ENCODE measurements at places on chromosomes 3 and 15.
A peak's percentile ranks its signal among the peaks of the same experiment; 100 is the strongest.

- no peak for DNase-seq
Measured at GRCh38 chr3:147881933-147882332, 472.8 kb downstream of the ZIC1 start.

GRCh38 chr15:88563638-88564037 is 17.2 kb upstream of the DET1 start:
- DNase-seq: no peak

DNA sequence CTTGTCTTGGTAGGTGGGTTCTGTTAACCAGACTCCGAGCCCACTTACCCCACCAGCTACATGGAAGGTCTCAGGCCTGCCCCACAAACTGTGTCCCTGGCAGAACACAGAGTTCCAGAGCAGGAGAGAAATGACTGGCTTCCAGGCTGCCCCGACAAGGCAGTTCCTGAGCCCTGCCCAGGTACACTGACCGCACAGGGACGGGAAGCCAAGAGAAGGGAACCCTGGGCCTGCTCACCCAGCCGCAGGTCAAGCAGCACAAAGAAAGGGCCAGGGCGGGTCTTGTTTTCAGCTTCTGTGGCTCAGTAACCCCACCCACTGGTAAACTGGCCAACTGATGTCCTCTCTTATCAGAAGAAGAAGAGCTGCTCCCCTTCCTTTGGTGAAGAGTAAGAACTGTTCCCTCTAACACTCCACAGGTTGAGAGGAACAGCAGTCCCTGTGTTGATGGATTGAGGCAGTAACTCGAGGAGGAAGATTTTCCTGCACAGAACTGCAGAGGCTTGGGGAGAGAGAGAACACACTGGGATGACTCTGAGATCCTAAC is 68.4 kb downstream of the CRTC3 start:
- DNase-seq: no peak

DNA sequence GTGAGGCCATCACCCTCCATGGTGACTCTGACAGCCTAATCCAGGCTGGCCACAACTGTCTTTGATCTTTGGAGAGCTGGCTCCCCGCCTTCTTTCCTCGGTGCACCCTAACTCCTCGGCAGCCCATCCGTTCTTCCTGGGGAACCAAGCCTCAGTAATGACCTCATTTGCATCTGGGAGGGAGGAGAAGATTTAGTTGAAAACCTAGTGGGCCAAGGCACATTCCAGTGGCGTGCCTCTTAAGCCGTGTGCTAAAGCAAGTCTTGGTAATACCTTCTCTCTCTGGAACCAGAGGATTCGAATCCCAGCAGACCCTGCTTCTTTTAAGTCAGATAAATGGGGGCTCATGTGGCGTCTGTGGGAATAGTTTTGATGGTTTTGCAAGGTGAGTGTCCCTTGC is 233.1 kb downstream of the EBLN2 start:
- DNase-seq: no peak

- no peak for DNase-seq
Measured at GRCh38 chr3:47592066-47592795, 13.6 kb upstream of the CSPG5 start.

DNA sequence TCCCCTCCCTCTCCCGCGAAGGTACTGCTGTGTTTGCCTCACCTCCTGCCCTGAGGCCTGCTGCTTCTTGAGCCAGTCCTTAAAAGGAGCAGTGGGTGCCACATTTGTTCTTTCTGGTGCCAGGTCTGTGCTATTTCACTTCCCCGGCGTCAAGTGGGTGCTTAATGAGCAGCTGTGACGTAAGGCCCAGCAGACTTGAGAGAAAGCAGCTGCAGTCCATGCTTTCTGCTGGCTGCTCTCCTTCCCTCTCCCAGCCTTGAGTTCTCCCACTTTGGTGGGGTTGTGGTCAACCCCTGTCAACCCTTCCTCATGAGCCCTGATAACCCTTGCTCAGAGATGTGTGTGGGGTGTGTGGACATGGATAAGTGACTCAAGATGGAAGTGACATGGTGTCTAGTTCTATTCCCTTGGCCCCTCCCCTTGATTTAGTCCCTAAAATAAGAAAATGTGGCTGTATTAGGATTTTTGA is 6.9 kb downstream of the INAFM2 start:
- DNase-seq: peak; percentile 73

DNA sequence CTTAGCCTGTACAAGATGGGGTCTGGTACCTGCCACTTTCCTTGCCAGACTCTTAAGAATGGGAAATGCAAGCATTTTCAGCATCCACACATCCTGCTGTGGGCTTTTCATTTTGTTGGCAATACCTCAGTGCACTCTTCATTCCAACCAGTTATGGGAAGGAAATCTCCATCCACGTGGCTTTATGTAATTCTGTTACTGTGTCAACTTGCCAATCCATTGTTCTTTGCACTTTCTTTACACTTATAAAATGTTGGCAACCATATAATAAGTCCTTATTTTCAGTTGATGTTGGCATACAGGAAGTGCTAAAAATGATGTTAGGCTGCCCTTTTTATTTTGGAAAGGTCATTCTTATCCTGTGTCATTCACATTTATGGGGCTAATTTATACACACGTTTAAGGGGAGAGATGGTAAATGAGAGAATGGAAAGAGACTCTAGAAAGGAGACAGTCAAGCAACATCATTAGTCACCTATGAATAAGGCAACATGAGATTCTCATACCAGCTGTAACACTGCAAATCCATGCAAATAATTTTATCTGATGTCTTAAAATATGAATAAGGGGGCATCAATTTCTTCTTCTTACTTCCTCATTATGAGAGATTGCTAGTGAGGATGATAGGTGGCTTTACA is 238.7 kb downstream of the CHST2 start:
- peak; percentile 24 for DNase-seq

DNA sequence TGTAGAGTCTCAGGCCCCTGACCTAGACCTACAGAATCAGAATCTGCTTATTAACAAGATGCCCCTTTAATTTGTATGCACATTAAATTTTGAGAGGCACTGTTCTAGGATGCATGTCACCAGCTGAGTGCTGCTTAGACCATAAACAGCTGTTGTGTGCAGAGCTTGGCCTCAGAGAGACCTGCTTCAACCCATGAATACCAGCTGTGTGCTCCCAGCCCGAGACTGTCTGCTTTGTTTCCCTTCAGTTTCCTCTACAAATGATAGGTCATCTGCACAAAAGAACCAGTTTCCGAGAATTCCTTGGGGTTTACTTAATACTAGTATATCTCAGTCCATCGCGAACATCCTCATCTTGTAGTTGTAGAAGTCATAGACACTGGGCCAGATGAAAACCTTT is 158.5 kb upstream of the PFN2 start:
- no peak for DNase-seq

DNA sequence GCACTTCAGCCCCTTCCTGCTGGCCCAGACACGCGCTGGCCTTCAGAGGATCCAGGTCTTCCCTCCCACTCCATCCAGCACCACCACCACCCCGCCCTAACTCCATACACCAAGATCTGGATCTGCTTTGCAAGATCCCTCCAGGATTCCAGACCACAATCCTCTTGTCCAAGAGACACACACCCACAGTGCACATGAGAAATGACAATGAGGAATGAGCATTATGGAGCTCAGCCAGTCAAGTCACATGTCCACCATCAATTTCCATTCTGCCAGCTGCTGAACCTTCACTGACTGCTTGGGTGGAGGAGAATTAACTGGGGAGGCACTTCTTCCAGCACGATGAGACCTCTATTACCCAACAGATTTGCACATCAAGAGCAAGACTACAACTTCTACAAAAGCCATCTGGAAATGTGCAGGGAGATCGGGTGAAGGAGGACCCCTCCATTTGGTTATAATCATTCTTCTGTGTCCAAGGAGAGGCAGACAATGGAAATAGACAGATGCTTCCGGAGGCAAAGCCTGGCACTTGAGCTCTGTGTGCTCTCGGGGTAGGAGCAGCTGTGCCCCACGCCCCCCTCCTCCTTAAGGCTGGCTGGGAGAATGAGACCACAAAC is 12.3 kb upstream of the SPATA12 start:
- peak; percentile 27 for DNase-seq

DNA sequence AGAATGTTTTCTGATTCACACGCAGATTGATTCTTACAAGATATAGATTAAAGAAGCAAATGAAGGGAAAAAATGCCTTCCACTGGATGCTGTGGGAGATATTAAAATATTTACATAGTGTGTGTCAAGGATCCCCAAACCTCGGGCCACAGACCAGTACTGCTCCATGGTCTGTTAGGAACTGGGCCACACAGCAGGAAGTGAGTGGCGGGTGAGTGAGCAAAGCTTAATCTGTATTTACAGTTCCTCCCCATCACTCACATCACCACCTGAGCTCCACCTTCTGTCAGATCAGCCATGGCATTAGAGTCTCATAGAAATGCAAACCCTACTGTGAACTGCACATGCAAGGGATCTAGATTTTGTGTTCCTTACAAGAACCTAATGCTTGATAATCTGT is 552.6 kb upstream of the GOLIM4 start:
- no peak for DNase-seq

- no peak for DNase-seq
Measured at GRCh38 chr15:42804739-42805138, 67.8 kb upstream of the CDAN1 start.

DNA sequence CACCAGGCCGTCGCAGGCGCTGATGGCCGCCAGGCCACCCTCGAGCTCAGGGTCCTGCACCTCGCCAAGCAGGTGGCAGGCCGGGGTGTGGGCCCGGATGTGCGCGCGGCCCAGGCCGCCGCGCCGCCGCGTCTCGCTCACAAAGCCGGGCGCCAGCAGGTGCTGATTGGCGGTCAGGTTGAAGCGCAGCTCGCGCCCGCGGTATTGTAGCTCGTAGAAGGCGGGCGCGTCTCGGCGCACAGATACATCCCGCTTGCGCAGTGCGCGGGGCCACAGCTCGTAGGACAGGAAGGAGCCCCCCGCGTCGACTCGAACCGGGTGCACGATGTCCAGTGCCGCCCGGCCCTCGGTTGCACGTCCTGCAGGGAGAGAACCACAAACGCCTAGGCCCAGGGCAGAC is 11.1 kb downstream of the ADAMTS7 start:
- no peak for DNase-seq

Data from NCI-H2029 (cell line).